Activated naive CD4-positive, alpha-beta T cell treated with anti-CD3 and anti-CD28 coated beads for 36 hours (primary cell): ENCODE measurements at places on chromosomes 3 and 15. TPM values are rescaled to one million over a fixed set of nuclear protein-coding genes. Genes with fewer than 3 reads are reported as not detected.

The PPP2R3A gene
- 0.17 TPM for total RNA-seq

The TNNC1 gene
- 7.6 TPM for total RNA-seq

The PLA2G4F gene
- not detected for total RNA-seq

The TFDP2 gene
- 25.0 TPM for total RNA-seq

The PLA2G4E gene
- not detected for total RNA-seq
